ENCODE measurements at places on chromosomes 1 and 21. TPM values are rescaled to one million over a fixed set of nuclear protein-coding genes. Genes with fewer than 3 reads are reported as not detected.

GRCh38 chr1:115136106-115136505, 46.8 kb upstream of the TSPAN2 start:
- DNase-seq: no peak

- DNase-seq: no peak
Measured at GRCh38 chr1:32881871-32882850, 4.1 kb upstream of the HPCA start.

GRCh38 chr1:115842948-115843347, 2.0 kb upstream of the NHLH2 start:
- no peak for DNase-seq

DNA sequence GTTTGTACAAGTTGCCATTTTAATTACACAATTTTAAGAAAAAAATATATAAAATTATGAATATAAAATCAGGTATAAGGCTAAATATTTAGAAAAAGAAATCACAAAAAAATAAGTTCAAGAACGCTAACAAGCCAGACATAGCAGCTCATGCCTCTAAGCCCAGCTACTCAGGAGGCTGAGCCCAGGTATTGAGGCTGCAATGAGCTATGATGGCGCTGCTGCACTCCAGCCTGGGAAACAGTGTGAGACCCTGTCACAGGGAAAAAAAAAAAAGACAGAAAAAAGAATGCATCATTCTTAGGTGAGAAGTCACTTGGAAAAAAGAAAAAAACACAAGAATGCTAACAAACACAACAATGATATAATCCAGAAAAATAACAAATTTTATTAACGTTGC, 112.3 kb upstream of the PRDX6 start:
- no peak for DNase-seq

- no peak for DNase-seq
Measured at GRCh38 chr1:43858324-43858723, 75.3 kb upstream of the ARTN start.

GRCh38 chr1:10794724-10795275, 1.6 kb downstream of the CASZ1 start:
- peak; percentile 31 for DNase-seq

- peak; percentile 53 for DNase-seq
Measured at GRCh38 chr1:167630568-167631385, 745 bp downstream of the RCSD1 start.

DNA sequence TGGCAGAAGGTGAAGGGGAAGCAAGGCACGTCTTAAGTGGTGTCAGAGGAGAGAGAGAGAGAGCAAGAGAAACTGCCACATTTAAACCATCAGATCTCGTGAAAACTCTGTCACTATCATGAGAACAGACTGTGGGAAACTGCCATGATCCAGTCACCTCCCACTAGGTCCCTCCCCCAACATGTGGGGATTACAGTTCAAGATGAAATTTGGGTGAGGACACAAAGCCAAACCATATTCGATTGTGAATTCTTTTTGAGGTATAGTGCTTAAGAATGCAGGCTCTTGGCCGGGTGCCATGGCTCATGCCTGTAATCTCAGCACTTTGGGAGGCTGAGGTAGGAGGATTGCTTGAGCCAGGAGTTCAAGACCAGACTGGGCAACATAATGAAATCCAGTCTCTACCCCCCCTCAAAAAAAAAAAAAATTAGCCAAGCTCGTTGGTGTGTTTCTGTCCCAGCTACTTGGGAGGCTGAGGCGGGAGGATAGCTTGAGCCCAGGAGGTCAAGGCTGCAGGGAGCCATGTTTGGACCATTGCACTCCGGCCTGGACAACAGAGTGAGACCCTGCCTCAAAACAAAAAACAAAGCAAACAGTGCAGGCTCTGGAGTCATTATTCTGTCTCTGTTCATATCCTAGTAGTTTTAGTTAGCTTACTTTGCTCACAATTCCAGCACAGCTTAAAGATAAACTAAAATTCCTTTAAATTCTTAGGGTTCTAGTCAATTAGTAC, 6.0 kb downstream of the ZCCHC17 start:
- DNase-seq: no peak

GRCh38 chr1:198232940-198233675, 76.3 kb downstream of the NEK7 start:
- no peak for DNase-seq

DNA sequence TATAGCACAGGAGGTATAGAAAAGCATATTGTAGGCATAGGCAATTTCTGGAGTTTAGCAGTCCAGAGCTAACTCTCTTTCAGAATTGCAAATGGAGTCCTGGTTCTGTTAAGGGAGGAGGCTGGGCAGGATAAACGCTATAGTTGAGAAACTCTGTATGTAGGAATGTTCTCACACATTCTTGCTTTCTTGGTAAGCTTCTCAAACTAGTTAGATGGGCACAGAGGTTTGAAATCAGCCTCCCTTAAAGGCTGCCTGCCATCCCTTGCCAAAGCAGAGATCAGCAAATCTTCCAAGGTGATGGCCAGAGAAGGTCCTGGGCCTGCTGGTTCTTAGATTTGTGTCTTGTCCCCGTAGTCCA, 42.9 kb upstream of the TADA1 start:
- DNase-seq: no peak

- no peak for DNase-seq
Measured at GRCh38 chr1:165674599-165674998, 23.8 kb downstream of the ALDH9A1 start.

DNA sequence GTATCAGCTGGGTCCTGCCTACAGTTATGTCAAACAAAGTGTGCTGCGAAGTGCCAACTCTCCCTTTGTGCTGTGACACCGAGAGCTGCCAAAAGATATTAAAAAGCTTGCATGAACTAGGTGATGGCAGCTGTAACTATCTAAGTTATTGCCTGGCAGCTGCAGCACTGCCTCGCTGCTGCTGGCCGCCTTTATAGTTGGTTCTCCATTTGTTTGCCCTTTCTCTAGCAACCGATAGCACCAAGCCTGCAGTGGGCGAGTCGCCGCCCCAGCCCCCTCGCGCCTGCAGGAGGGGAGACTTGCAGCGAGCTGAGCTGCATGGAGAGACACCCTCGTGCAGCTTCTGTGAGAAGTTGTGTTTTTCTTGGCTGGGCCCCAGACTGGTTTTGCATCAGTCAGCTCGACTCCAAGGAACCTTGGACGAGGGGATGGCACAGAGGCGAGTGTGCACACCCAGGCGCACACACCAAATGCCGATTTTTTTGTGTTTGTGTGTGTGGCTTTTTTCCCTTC, 330.6 kb downstream of the RPS6KC1 start:
- no peak for DNase-seq

DNA sequence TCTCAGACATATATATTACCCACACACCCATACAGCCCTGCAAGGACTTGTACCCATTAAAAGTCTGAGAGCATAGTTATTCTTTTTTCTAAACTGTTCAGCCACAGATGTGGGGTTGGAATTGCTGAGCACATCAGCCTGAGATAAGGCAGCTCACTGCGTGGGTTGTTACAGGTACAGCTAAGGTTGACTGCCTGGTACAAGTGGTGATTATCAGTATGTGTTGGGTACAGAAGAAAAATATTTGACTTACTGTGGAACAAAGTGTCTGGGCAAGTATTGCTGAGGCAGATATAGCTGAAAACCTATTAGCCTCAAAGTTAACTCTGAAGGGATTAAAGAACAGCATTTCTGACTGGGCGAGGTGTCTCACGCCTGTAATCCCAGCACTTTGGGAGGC, 5.0 kb downstream of the STX12 start:
- no peak for DNase-seq

GRCh38 chr1:36920801-36921405, 113.4 kb downstream of the GRIK3 start:
- no peak for DNase-seq

DNA sequence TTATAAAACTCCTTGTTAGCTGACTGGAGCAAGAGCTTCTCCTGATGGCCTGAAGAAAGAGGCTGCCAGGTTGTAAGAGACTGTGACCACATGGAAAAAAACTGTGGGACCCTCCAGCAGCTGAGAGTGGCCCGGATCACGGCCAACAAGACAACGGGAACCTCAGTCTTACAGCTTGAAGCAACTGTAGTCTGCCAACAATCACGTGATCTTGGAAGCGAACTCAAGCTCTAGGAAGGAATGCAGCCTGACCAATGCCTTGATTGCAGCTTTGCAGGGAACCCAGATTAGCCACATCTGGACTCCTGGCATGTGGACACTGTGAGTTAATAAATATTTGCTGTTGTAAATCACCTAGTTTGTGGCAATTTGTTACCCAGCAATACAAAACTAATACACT, 442.6 kb upstream of the PRMT6 start:
- no peak for DNase-seq

DNA sequence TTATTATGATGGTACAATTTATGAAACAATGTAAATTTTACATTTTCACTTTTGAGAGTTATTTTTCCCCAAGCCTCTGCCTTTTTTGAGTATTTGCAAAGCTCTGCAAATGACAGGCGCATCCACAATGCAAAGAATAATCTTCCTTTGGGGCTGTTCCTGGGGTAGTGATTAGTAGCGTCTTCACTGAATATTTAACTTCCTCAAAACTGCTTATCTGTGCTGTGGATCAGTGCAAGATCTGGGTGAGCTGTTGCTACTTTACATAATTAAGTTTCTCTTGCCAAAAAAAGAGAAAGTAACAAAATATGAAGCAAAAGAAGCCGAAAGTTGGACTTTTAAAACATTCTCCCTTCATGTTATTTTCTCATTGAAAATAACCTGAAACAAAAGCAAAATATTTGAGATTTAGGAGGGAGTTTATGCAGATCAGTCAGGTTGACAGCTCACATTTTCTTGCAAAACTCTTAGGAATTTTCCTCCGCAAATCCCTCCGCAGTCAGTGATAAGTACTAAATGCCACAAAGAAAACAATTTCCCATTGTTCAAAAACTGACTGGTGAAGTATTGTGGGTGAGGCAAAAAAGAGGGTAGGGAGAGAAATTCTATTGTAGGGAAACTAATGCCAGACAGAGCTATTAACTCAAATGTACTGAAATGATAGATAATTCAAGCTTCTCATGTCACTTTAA, 276.4 kb upstream of the B3GALT2 start:
- no peak for DNase-seq

DNA sequence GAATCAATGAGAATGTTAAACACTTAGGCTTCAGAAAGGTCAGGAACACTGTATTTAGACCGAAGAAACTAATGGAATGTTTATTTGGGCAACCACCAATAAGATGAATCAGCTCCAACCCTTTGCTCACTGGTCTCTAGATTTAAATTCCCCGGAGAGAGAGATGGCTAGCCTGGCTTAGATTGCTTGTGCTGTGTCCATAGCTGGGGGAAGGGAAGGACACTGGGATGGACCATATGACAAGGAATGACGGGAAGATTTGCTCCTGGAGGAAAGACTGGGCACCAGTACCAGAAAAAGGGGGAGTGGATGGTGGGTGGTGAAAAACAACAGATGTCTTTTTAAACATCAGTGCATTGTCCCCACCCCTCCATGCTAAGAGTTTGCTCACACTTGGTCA, 426.6 kb downstream of the DUSP10 start:
- no peak for DNase-seq

DNA sequence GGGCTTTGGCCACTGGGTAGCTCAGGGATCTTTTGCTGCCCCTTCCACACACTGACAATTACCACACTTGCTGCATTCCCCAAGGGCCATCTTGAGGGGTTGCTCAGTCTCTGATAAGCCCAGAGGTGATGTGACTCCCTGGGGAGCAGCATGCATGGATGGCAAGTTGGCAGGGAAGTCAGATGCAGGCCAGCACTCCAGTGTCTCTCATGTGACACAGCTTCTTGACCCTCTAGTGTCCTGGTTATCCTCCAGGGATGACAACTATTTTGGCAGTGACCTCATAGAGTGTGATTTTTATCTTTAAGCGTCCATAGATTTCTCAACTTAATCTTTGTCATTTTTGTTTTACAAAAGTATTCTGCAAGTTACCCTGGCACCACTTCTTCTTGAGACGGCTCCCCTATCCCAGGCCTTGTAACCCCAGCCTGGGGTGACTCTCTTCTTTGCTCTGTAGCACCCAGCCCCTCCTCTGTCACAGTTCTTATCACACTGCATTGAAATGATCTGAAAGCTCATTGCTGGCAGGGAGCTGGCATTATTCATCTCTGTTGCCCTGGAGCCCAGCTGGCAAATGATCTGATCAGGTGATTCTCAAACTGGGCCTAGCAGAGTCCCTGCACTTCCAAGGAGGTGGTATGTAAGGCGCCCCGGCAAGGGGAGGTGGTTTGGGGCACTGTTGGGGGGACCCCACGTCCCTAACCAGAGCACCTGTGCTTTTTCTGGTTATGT, 72.6 kb downstream of the TENT5C start:
- DNase-seq: no peak

DNA sequence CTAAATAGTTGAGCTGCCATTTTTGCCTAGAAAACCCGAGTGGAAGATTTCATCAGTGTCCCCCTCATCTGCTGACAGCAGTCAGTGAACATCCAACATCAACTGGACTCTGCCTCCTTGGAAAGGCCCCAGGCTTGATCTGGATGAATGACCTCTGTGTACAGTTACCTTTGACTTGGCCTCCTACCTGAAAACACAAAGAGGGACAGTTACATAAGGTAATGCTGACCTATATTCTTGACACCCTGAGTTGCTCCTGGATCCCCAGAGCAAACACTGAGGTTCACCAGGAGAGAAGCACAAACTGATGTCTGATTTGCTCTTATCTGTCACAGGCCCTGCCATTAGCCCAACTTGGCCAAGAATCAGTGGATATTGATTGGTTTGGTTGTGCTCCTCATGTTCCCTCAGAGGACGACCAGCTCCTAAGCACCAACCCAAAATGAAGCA, 138.9 kb downstream of the PROX1 start:
- no peak for DNase-seq

DNA sequence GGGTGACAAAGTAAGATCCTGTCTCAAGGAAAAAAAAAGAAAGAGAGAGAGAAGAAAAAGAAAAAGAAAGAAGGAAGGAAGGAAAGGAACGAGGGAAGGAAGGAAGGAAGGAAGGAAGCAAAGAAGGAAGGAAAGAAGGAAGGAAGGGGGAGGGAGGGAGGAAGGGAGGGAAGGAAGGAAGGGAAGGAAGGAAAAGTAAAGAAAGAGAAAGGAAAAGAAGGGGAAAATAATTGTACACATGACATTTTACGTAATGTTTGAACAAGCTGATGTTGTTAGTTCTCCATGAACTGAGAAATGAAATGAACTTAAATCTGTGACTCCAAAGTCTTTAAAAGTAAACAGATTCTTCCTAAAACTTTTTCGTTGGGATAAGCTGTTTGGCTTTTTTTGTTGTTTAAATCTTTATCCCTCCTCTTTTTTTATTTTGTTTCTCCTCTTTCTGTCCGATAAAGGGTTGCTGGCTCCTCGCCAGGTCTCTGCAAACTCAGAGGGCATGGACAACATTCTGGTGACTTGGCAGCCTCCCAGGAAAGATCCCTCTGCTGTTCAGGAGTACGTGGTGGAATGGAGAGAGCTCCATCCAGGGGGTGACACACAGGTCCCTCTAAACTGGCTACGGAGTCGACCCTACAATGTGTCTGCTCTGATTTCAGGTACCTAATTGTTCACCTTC, 59.8 kb downstream of the IL12RB2 start:
- no peak for DNase-seq

- DNase-seq: no peak
Measured at GRCh38 chr1:57848406-57848805, 424.5 kb upstream of the DAB1 start.

- no peak for DNase-seq
Measured at GRCh38 chr1:34055818-34056217, 109.2 kb downstream of the CSMD2 start.

WNT2B gene
- 0.11 TPM for total RNA-seq

TMEM35B gene
- total RNA-seq: 19.0 TPM

SPRR5 gene
- total RNA-seq: not detected

GCSAML gene
- total RNA-seq: not detected

IL10 gene
- 1.6 TPM for total RNA-seq

KCNJ6 gene
- not detected for total RNA-seq

NHLH1 gene
- 0.42 TPM for total RNA-seq

PSRC1 gene
- 17.6 TPM for total RNA-seq
